ENCODE measurements at places on chromosomes 4 and X. TPM values are rescaled to one million over a fixed set of nuclear protein-coding genes. Genes with fewer than 3 reads are reported as not detected.

- no peak overlapping the region for H3K4me3 ChIP-seq
- peaks cover 5% of the 10 kb centered on the region for H3K36me3 ChIP-seq
- H3K27ac ChIP-seq: no peak overlapping the region
- no peaks in the 10 kb centered on the region for H3K27me3 ChIP-seq
These were observed 43.9 kb upstream of the MTMR1 start for GRCh38 chrX:150649096-150649870.

DNA sequence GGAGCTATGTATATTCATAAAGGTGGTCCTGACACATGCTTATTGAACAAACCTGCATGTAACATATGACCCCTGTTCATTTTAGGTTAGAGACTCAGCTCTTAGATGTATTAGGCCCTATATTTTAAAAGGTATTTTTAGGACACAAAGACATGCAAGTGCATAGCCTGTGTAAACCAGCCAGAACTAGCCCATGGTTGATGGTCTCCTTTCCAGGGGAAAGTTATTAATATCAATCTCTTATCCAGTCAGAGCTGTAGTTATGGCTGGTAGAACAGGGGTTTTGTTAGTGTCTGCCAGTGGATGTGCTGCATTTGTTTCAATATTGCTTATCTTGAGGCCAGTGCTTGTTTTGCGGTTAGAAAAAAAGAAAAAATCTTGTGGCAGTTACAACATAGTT lies 488.6 kb downstream of the KCTD8 start:
- no peaks in the 10 kb centered on the region for H3K4me1 ChIP-seq
- no peaks in the 10 kb centered on the region for H3K36me3 ChIP-seq
- no peak for DNase-seq
- no peak overlapping the region for H3K27ac ChIP-seq
- H3K4me3 ChIP-seq: no peak overlapping the region

DNA sequence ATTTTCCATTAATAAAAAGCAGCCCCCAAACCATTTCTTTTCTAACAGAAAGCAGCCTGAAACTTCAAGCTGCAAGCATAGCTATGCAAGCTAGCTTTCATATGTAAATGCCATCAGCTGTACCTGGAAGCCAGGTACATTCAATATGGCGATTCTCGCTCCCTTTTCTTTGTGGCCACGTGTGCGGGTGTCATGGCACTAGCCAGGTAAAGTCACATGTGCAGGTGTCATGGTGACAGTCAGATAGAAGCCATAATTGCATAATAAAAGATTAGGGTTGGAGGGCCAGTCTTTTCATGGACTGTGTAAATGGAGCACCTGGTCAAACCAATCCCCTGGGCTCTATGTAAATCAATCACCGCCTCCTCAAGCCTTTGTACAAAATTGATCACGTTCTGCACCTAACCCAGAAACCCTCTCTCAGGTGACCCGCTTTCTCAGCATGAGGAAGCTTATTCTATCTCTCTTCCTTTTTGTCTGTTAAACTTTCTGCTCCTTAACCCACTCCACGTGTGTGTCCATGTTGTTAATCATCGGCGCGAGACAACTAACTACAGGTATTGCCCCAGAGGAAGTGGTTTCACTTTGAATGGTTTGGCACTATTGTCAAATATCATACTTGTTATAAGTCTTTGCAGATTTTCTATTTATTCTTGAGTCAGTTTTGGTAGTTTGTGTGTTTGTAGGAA lies 18.0 kb upstream of the RHOXF2 start:
- DNase-seq: no peak
- no peaks in the 10 kb centered on the region for H3K36me3 ChIP-seq
- no peaks in the 10 kb centered on the region for H3K27me3 ChIP-seq
- H3K4me3 ChIP-seq: no peak overlapping the region

- H3K36me3 ChIP-seq: no peaks in the 10 kb centered on the region
- H3K4me1 ChIP-seq: no peaks in the 10 kb centered on the region
- H3K27ac ChIP-seq: no peak overlapping the region
- H3K27me3 ChIP-seq: no peaks in the 10 kb centered on the region
These were observed 1470.4 kb downstream of the ADGRL3 start for GRCh38 chr4:62670514-62670913.

GRCh38 chrX:26778320-26778888 lies 562.4 kb downstream of the MAGEB5 start:
- no peaks in the 10 kb centered on the region for H3K4me1 ChIP-seq
- no peak overlapping the region for H3K27ac ChIP-seq
- no peak for DNase-seq
- no peaks in the 10 kb centered on the region for H3K36me3 ChIP-seq
- H3K4me3 ChIP-seq: no peak overlapping the region
- H3K27me3 ChIP-seq: no peaks in the 10 kb centered on the region

- H3K4me1 ChIP-seq: no peaks in the 10 kb centered on the region
- no peaks in the 10 kb centered on the region for H3K36me3 ChIP-seq
- DNase-seq: no peak
These were observed 211.3 kb downstream of the ARHGAP10 start for GRCh38 chr4:147943159-147943638.

GRCh38 chrX:375181-376036 lies 11.3 kb downstream of the PPP2R3B start:
- H3K4me1 ChIP-seq: no peaks in the 10 kb centered on the region
- no peak overlapping the region for H3K27ac ChIP-seq
- no peak overlapping the region for H3K4me3 ChIP-seq
- H3K27me3 ChIP-seq: no peaks in the 10 kb centered on the region
- no peak for DNase-seq
- no peaks in the 10 kb centered on the region for H3K36me3 ChIP-seq

DNA sequence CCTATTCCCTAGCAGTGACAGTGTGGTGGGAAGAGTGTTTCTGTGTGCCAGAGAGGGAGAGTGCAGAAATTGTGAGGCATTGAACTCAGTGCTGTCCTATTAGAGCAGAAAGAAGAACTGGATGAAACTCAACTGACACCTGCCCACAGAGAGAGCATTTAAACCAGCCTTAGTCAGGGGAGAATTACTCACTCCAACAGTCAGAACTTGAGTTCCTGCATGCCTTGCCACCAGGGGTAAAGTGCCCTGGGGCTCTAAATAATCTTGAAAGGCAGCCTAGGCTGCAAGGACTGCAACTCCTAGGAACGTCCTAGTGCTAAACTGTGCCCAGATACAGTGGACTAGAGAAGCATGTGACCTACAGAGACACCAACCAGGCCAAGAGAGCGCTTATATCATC lies 12.8 kb downstream of the CYSLTR1 start:
- DNase-seq: no peak
- no peak overlapping the region for H3K4me3 ChIP-seq
- no peaks in the 10 kb centered on the region for H3K4me1 ChIP-seq
- H3K36me3 ChIP-seq: no peaks in the 10 kb centered on the region
- H3K27me3 ChIP-seq: no peaks in the 10 kb centered on the region
- H3K27ac ChIP-seq: no peak overlapping the region

DNA sequence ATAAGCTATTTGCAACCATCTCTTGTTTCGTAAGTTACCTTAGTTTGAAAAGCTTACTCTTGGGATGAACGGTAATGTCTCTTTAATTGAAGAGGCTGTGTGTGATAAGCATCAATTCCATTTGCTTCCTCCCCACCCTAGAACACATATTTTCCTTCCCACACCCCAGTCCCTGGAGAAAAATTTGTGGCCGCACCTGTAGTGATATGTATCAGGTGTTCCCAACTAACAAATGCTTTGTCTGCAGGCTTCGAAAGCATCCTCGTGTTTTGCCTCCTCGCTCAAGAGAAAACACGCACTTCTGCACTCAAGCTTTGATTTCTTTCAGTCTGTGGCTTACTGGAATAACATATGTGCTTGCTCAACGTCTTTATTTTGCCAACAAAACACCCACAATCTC lies 143.8 kb upstream of the OTUD4 start:
- no peak overlapping the region for H3K4me3 ChIP-seq
- DNase-seq: no peak
- H3K27ac ChIP-seq: no peak overlapping the region
- no peaks in the 10 kb centered on the region for H3K36me3 ChIP-seq
- H3K4me1 ChIP-seq: no peaks in the 10 kb centered on the region
- no peaks in the 10 kb centered on the region for H3K27me3 ChIP-seq

DNA sequence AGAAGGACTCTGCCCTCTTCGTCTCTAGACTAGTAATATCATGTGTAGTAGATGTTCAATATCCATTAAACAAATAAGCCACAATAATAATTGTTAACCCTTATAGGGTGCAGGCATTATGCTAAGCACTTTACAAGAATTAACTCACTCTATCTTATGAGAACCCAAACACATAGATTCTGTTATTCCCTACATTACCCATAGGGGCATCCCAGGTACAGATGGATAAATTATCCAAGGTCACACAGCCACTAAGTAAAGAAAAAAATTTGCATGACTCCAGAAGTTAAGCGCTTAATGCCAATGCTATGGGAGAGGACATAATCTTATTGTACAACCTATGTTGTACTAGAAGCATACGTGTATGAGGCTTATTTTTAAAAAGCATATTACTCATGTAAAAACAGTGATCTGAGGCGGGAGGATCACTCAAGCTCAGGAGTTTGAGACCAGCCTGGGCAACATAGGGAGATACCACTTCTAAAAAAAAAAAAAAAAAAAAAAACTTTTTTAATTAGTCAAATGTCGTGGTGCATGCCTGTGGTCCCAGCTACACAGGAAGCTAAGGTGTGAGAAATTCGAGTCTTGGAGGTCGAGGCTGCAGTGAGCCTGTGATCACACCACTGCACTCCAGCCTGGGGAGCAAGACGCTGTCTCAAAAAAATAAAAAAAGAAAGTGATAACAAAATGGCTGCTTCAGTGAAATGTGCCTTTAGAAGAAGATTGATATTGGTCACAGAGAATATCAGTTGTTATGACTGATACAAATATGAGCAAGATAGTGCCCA lies 13.6 kb downstream of the LDB2 start:
- H3K4me1 ChIP-seq: no peaks in the 10 kb centered on the region
- H3K36me3 ChIP-seq: no peaks in the 10 kb centered on the region
- no peak overlapping the region for H3K27ac ChIP-seq
- no peaks in the 10 kb centered on the region for H3K27me3 ChIP-seq
- no peak for DNase-seq
- H3K4me3 ChIP-seq: no peak overlapping the region

Gene FREM3
- not detected for total RNA-seq

GRCh38 chrX:26851981-26852380 lies 611.2 kb downstream of the PPP4R3C start:
- no peak overlapping the region for H3K4me3 ChIP-seq
- no peak for DNase-seq
- no peak overlapping the region for H3K27ac ChIP-seq

GRCh38 chr4:154164931-154165839 lies 326.4 kb downstream of the DCHS2 start:
- no peaks in the 10 kb centered on the region for H3K4me1 ChIP-seq
- no peak overlapping the region for H3K27ac ChIP-seq
- no peaks in the 10 kb centered on the region for H3K36me3 ChIP-seq

GRCh38 chr4:150181536-150181935 lies 103.3 kb downstream of the DCLK2 start:
- no peaks in the 10 kb centered on the region for H3K27me3 ChIP-seq
- H3K27ac ChIP-seq: no peak overlapping the region
- H3K4me3 ChIP-seq: no peak overlapping the region
- no peak for DNase-seq
- no peaks in the 10 kb centered on the region for H3K36me3 ChIP-seq
- no peaks in the 10 kb centered on the region for H3K4me1 ChIP-seq

Gene SPANXD
- not detected for total RNA-seq

- no peak overlapping the region for H3K27ac ChIP-seq
- no peak for DNase-seq
- H3K4me3 ChIP-seq: no peak overlapping the region
- peaks cover 50% of the 10 kb centered on the region for H3K27me3 ChIP-seq
- H3K36me3 ChIP-seq: no peaks in the 10 kb centered on the region
- H3K4me1 ChIP-seq: peaks cover 17% of the 10 kb centered on the region
These were observed 3.2 kb downstream of the SOWAHB start for GRCh38 chr4:76894537-76895255.

Gene DCAF4L1
- total RNA-seq: 0.25 TPM

Gene ARMCX4
- total RNA-seq: 0.04 TPM

Gene FAM184B
- total RNA-seq: not detected

- no peaks in the 10 kb centered on the region for H3K27me3 ChIP-seq
- DNase-seq: no peak
- no peak overlapping the region for H3K27ac ChIP-seq
These were observed 37.7 kb upstream of the LRBA start for GRCh38 chr4:151052785-151053184.

DNA sequence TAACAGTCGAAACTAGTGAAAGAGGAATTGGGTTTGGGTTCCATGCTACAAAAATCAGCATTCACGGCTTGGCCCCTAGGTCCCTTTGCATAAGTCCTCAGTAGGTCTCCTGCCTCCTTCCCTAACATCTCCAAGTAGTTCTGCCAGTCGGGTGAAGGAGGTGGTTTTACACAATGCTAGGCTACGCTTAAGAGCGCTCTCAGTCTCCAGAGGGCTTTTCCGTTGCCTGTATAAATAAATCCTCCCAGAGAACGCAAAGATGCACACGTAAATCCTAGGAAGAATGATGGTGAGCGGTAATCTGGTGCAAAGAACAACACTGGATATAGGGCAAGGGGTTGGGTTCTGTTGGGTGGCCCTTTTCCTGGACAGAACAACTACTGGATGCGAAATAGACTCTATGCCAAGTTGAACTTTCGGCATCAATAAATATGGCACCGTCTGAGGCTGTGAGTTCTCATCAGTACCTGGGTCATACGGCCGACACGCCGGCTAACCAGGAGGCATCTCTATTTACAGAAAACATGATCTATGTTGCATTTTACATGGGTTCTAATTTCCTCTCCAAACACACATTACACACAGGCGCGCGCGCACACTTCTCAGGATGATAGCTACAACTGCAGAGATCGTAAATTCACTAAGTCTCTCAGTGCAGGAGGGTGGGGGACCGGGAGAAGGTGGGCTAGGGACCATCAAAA lies 1.3 kb downstream of the CAMK2D start:
- no peak for DNase-seq
- no peaks in the 10 kb centered on the region for H3K36me3 ChIP-seq
- H3K4me3 ChIP-seq: no peak overlapping the region
- no peak overlapping the region for H3K27ac ChIP-seq
- H3K4me1 ChIP-seq: no peaks in the 10 kb centered on the region

DNA sequence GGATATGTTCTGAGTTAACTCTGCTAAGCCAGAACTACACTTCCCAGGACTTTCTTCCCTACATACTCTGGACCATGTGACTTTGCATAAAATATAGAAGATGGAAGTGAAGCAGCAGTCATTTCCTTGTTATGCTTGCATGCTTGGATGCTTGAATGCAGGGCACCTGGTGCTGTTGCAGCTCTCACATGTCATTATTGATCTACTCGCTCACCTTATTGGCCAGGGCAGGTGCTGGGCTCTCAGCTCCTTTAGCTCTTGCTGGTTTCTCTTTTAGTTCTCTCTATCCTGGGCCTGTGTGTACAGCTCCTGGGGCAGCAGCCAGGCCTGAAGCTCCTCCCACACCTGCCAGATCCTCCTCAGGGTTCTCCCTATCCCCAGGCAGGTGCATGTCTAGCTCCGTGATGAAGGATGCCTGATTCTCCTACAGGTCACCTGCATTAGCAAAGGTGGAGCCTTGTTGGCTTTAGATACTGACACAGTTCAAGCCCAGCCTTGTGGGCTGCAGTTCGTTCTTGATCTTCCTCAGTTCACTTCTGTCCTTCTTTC lies 53.3 kb downstream of the MED28 start:
- no peak overlapping the region for H3K27ac ChIP-seq
- H3K27me3 ChIP-seq: 0 out of 3 replicates have a peak, but pooled peaks cover 1% of the 10 kb centered on the region
- no peak overlapping the region for H3K4me3 ChIP-seq
- no peak for DNase-seq
- peaks cover 29% of the 10 kb centered on the region for H3K4me1 ChIP-seq

Measured in K562 (cell line).